NCI-H1436 (cell line): ENCODE measurements at places on chromosomes 11 and 22.

- DNase-seq: no peak
Measured at GRCh38 chr11:130932086-130932712, 15.9 kb upstream of the SNX19 start.

DNA sequence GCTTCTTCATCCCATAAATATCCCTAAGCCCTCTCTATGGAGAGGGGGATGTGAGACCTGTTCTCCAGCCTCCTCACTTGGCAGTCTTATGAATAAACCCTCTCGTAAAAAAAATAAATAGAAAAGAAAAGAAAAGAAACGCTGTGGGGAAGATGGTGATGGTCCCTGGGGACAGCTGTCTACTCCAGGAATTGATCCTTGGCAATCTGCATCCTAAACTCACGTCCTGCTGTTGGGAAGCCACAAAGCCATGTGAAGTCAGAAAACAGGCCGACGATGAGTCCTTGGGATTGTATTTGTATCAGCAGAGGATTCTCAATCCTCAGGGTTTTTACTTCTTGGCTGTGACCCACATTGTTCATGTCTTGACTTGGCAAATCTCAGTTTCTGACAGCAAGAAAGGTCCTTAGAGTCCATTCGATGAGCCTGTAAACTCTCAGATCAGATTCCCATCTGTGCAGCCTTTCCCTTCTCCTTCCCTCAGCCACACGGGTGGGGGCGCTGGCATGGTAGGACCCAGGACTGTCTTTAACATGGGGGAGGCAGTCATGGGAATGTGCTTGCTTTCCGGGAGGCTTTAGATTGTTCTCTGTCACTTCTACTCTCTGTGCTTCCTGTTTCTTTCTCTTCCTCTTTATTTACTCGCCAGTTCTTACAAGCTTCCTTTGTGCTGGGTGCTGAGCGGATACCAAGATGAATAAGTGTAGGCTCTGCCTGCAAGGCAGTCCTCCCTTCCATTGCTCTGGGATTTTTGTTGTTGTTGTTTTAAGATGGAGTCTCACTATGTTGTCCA lies 24.9 kb downstream of the TCP11L1 start:
- DNase-seq: no peak

DNA sequence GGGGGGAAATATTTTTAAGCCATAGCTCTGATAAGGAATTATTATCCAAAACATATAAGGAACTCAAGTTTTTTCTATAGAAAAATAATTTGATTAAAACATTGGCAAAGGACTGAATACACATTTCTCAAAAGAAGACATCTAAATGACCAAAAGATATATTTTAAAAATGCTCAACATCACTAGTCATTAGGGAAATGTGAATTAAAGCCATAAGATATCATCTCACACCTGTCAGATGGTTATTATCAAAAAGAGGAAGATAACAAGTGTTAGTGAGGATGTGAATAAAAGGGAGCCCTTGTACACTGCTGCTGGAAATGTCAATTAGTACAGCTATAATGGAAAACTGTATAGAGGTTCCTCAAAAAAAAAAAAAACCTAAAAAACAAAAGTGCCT lies 425.0 kb downstream of the DYNC2H1 start:
- no peak for DNase-seq

DNA sequence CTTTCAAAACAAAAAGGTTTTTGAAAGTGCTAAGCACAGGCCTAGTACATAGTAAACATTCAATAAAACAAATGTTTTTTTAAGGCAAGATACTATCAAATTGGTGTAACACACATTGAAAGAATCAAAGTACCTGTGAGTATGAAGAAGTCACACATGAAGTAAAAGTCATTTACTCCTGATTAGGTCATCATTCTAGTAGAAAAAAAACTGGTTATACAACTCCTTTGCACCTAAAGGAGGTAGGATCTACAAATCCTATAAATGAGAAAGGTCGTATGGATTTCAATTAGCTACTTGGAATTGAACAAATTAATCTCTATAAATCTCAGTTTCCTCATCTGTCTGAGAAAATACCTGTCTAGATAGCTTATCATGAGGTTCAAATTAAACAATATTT lies 80.8 kb downstream of the SIK3 start:
- DNase-seq: no peak

DNA sequence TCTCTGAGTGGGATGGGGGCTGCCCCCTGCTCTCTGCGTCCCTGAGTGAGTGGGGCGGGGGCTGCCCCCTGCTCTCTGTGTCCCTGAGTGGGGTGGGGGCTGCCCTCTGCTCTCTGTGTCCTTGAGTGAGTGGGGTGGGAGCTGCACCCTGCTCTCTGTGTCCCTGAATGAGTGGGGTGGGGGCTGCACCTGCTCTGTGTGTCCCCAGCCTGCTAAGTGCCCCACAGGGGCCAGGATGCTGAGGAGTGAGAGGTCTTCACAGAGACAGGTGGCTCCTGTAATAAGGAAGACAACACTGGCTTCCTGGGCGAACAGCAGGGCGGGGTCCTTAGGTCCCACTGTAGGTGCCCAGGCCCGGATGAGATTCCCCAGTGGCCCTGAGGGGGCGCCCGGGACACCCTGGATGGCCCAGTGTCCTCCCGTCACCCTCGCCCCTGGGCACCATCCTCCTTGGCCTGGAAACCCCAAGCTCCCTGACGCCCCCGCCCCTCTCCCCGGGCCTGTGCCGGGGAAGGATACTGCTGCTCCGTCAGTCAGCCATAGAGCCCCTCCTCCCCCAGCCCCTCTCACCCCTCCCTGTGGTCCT lies 3.8 kb upstream of the CCDC188 start:
- DNase-seq: peak; percentile 53

GRCh38 chr11:19959648-19960059 lies 200.6 kb downstream of the DBX1 start:
- DNase-seq: no peak

GRCh38 chr11:63855975-63856374 lies 17.1 kb downstream of the MARK2 start:
- DNase-seq: no peak

DNA sequence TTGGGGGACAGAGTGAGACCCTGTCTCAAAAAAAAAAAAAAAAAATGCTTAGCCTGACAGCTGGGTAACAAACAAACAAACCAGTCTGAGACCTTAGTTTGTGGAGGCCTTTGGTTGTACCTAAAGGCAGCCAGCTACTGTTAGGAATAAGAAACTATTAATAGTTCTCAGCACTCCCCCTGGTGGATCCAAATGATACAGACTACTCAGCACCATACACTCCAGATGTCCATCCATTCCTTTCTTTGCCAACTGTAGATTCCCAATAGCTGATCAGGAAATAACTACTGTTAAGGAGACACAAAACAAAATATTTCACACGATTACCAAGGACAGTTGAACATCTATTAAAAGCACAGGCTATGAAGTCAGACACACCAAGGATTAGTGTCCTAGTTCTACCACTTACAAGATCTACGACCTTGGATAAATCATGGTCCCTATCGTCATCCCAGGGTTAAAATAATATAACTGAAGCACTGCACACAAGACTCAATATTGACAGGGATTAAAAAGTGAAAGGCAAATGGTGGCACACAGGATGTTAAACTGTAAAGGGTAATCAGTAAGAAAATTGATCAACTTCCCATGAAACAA lies 17.2 kb downstream of the CLDN25 start:
- DNase-seq: no peak

GRCh38 chr22:46482056-46482675 lies 55.3 kb downstream of the CELSR1 start:
- no peak for DNase-seq

GRCh38 chr11:13135385-13136271 lies 126.5 kb downstream of the RASSF10 start:
- DNase-seq: no peak

GRCh38 chr11:43963279-43963620 lies 20.8 kb downstream of the C11orf96 start:
- no peak for DNase-seq

DNA sequence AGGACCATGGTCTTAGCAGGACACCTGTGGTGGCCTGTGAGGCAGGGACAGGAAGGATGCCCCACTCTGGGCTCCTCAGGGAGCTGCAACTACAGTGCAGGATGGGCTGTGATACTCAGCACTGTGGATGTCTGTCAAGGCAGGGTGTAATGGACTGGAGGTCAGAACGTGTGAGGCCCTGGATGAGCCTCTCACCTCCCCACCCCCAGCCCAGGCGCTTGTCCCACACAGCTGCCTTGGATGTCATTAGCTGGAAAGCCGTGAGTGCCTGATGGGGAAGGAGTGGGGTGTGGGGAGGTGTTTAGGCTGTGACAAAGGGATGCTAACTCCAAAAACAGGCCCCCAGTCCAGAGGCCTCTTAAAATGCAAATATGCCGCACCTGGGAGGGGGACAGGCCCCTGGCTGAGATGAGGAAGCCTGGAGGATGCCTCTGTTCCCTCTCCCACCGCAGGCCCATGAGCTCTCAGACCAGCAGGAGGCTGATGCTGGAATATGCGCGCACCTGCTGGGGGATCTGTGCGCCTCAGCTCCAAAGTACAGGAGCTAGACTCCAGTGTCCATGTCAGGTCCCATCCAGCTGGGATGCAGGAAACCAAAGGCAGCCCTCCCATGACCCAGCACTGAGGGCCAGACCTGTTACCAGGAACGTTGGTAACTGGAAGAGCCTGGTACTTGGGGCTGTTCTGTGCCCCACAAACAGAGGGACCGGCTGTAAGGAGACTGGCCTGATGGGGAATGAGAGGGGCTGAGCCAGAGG lies 25.1 kb downstream of the RSPH14 start:
- no peak for DNase-seq

- DNase-seq: no peak
Measured at GRCh38 chr22:44125421-44125820, 55.3 kb upstream of the PARVG start.

- no peak for DNase-seq
Measured at GRCh38 chr11:118434553-118435289, 1.6 kb upstream of the KMT2A start.

- DNase-seq: no peak
Measured at GRCh38 chr11:116892374-116892773, 55.0 kb upstream of the APOA1 start.

DNA sequence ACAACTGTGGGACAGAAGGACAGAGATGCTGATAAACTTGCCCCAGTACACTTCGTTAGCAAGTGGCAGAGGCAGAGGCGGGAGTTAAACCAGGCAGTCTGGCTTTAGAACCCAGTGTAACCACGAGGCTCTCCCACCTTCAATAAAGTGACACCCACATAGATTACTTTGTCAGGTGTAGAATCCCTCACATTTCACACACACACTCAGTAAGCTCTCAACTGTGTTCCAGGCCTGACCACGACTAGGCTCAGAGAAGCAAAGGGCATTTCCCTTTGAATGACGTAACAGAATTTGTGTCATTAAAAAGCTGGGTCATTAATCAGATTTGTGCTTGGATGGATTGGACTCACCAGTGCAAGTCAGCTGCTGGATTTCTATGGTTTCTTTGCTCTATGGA lies 118.3 kb upstream of the RCN1 start:
- no peak for DNase-seq

- peak; percentile 66 for DNase-seq
Measured at GRCh38 chr11:8080674-8081590, at the start of gene TUB. Gene TUB (plus strand): TSS chr11:8081211. CDS start chr11:8081511, 300 bp downstream.

GRCh38 chr11:65870706-65871681 lies 1.6 kb downstream of the EFEMP2 start:
- DNase-seq: no peak

- no peak for DNase-seq
Measured at GRCh38 chr22:42926104-42926503, 69.0 kb upstream of the ARFGAP3 start.

DNA sequence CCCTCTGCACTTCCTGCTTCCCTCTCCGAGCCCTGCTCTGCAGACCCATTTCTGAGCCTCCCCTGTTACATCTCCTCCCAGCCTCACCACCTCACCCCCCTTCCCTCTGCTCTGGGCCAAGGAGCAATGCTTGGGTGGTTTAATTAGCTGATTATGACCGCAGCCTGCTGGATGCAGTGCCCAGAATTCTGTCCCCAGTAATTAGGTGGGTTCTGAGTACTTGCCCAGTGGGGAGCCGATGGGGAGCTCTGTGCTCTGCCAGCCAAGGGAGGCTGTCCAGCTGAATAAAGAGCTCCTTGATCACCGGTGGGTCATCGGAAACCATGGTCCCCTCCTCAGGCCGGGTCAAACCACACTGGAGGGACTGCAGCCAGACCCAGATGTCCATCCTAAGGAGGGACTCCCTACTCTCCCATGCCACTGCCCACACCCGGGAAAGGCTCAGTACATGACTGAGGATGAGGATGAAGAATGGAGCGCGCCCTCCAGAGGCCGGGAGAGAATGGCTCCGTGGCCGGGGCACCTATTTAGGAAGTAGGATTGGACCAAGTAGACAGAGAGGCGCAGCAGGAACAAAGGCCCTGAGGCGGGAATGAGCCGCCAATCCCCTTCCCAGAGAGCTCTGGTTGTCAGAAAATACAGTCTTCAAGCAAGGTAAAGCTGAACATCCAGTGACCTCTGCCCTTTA lies 9.1 kb downstream of the ARRB1 start:
- DNase-seq: no peak

GRCh38 chr11:76654298-76654851 lies 16.2 kb downstream of the LRRC32 start:
- no peak for DNase-seq

GRCh38 chr11:26943636-26944035 lies 50.3 kb upstream of the FIBIN start:
- no peak for DNase-seq

DNA sequence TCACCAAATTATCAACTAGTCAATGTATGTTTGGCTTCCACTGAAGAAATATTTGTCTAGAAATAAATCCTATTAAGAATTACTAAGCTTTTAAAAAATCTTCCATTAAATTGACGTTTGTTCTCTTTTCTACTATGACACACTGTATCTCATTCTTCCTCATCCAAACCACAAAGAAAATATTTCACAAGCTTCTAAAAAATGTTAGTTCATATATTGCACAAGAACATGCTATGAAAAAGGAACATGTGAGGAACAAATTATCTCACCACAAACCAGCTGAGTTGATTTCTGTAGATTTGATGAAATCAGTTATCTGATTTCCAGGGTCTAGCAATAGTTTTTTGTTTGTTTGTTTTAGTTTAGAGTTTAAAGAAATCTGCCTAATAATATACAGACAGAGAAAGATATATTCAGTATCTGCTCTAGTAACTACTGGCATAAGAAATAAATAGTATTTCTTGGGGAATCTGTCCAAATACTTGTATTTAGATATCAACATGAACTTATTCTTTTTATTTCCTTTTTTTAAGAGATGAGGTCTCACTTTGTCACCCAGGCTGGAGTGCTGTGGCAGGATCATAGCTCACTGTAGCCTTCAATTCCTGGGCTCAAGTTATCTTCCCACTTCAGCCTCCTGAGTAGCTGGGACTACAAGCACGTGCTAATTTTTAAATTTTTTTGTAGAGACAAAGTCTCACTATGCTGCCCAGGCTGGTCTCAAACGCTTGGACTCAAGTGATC lies 161.7 kb downstream of the ATG16L2 start:
- DNase-seq: no peak

- DNase-seq: peak; percentile 89
Measured at GRCh38 chr22:38461414-38462081, 6.3 kb upstream of the KDELR3 start.

- DNase-seq: no peak
Measured at GRCh38 chr11:103850419-103851165, 185.8 kb upstream of the DDI1 start.

- DNase-seq: no peak
Measured at GRCh38 chr22:26893173-26894110, 236.1 kb downstream of the MIAT start.

- peak; percentile 93 for DNase-seq
Measured at GRCh38 chr11:44005063-44005701, 42.6 kb upstream of the ACCSL start.

GRCh38 chr22:36765943-36766450 lies 9.9 kb downstream of the IFT27 start:
- DNase-seq: no peak
